ENCODE measurements at places on chromosomes 1 and 21.

- no peak for DNase-seq
Measured at GRCh38 chr1:3956527-3957170, 56.6 kb upstream of the C1orf174 start.

DNA sequence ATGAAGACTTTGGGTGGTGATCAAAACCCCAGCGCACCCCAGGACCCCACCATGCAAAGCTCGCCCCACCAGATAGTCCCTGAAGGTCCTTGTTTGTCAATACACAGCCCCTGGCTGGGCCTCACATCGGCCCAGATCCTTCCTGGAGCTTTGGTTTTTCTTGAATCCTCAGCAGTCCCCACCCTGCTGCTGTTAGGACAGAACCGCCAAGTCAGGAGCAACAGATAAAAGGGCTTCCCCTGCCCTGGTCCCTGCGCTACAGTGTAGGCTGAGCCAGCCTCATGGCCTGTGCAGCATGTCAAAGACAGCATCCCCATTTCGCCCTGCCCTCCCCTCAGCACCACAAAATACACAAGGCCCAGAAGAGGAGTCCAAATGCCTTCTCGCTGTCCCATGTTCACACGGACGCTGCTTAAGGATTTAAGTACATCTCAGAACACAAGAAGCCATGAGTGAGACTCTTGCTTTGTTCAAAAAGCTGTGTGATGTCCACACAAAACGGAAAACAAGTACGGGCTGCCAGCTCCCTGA is 65.7 kb downstream of the PSMG1 start:
- no peak for DNase-seq

DNA sequence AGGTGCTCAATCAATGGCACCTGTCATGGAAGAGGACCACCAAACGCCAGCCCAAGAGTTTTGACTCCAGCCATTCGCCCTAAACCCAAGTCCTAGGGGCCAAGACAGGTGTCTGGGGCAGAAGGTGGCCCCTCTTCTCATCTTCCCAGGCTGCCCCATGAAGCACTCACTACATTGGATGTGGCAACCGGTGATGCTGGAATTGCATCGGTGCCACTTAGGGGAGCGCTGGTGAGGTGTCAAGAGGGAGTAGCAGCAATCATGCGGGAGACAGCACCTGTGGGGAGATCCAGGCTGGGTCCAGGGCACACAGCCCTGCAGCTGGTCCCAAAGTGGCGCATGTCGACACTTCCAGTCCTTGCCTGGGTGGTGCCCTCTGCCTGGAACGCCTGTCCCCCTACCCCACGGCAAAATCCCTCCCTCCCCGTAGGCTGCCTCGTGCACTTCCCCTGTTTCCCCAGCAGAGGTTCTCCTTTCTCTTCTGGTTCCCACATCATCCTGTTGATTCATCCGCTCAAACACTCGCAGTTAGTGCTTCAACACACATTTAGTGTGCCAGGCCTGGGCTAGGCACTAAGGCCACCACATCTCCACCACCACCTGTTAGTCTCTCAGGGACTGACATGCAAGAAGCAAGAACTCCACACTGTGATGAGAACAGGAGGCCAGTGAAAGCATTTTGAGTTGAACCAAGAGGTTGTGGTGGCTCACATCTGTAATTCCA is 18.5 kb downstream of the PLA2G2D start:
- DNase-seq, result peak; percentile 23

DNA sequence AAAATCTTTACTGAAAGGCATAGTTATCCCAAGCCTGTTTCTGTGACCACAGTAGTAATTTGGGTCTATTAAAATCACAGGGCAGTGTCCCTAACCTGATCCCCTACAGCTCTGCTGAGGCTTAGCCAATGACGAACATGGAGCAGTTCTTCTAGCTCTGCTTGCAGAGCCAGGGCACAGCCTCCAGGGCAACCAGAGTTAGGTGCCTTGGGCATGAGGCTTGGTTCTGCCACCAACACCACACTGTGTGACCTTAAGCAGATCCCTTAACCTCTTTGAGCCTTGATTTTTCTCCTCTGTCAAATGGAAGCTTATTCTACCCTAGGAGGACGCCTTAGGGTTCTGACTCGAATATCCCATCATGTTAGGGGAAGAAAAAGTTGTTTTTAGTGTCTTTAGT is 86.7 kb upstream of the TLR5 start:
- no peak for DNase-seq

DNA sequence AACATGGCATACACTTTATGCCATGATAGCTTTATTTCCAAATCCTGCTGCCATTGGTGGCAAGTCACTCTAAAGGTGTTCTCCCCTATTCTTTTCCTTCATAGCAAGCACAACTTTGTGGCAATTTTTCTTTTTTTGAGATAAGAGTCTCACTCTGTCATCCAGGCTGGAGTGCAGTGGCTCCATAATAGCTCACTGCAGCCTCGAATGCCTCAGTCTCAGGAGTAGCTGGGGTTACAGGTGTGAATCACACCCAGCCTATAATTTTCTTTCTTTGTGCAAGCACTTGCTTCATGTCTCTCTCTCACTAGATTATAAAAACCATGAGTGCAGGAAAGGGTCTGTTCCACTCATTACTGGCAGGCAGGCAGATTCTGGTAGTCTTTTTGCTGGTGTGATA is 5.4 kb upstream of the KDM4A start:
- no peak for DNase-seq

DNA sequence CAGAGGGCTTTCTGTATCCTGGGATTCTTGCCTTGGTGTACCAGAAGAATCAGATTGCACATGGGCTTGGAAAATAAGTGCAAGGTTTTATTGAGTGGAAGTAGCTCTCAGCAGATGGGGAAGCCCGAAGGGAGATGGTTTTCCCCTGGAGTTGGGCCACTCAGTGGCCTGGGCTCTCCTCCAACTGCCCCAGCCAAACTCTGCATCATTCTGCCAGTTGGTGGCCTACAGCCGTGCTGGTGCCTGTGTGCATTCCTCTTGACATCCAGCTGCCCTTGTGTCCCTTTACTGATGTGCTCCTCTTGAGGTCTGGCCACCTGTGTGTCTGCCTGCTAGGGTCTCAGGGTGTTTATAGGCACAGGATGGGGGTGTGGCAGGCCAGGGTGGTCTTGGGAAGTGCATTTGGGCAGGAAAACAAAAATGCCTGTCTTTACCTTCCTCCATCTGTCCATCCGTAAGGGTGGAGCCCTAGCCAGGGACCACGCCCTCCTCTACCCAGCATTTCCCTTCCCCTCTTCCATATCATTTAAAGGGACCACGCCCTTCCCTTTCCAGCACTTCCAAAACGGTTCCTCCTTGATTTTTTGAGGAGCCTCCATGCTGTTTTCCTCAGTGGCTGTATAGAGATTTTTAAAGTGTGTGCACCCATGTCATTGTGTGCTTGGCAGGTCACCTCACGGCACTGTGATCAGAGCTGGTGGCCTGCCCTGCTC is 18.9 kb downstream of the SNAP47 start:
- peak; percentile 71 for DNase-seq

GRCh38 chr1:205943245-205943644 is at the start of gene SLC26A9:
SLC26A9 (minus strand) TSS chr1:205943456; CDS start chr1:205935820, 7,636 bp downstream.
- DNase-seq, result no peak

GRCh38 chr1:59173721-59174120 is 123.2 kb upstream of the FGGY start:
- no peak for DNase-seq

DNA sequence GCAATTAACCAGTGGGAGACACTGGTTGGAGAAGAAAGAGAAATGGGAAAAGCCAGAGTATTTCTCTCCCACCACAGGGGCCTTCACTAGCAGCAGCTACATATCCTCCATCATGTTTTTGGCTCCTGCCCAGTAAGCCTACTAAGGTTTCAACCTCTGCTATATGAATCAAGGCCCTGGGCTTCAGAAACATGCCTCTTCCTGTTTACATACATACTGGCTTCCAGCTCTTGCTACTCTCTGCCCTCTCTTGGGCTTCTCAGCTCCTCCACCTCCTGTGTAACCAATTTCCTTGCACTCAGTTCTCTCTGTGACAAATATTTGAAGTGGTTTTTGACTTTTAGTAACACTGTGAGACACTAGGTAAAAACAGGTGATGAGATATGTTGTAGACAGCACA is 80.8 kb downstream of the LRRC7 start:
- no peak for DNase-seq

DNA sequence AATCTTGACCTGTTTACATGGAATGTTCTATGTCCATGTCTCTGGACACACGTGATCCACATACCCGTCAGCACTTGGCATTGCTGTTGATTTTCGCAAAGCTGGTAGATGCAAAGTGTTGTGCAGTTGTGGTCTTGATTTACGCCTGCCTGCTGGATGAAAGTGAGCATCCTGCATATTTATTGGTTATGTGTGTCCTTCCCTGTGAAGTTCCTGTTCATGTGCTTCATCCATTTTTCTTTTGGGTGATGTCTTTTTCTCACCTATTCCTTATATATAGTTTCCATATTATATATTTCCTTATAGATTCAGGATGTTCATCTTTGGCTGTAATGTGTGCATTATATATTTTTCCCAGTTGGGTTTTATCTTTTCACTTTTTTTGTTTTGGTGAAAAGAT is 6.5 kb downstream of the AGPAT3 start:
- DNase-seq, result no peak

DNA sequence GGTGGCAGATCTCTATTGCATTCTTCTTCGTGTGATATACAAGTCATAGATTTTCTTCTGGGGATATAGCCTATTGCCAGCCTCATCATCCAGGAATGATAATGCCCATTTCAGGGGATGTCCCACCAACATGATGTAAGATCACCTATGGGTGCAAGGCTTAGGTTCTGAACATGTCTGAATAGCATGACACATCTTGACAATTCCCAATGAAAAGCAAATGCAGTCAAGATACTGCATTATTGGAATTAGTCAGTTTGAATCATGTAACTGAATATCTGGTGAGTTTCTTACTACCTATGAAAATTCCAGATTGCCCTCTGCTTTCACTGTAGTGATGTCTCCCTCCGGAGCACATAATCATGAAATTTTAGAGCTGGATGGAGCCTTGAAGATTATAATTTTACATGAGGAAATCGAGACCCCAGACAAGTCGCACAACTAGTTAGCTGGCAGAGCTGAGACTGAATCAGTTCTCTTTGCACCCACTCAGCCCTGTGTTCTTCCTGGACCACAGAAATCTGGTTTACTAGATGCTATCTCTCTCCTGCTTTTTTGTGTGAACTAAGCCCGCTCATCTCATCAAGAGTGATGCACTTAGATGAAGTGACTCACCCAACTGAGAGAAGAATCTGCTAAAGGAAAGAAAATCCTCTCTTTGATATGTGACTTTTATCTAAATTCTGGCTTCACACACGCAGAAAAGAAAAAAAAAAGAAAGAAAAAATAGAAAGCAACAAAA is 65.0 kb downstream of the WDR64 start:
- no peak for DNase-seq

DNA sequence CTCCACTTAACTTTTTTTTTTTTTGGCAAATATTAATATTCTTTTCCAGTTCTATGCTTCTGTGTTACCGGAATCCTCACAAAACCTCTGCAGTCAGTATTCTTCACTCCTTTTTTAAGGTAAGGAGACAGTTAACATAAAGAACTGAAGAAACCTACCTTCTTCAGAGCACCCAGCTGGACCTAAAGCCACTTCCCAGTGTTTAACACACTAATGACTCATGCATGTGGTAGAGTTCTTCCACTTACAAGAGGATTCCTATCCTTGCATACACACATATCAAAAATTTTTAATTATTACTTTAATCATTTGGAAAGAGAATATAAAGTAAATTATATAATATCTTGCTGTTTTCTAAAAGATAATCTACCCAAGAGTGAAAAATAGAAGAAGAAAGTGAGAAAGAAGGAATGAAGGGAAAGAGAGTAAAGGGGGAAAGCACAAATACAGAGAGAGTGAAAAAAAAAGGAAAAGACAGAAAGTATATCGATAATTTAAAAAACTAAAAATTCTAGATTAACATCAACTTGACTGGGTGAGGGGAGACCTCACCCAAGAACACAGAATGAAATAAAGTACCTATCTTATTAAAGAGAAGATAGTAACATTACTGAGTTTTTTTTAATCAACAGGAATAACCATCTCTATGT is 54.9 kb downstream of the ENAH start:
- no peak for DNase-seq

- no peak for DNase-seq
Measured at GRCh38 chr1:55329091-55329490, 113.9 kb upstream of the USP24 start.

- DNase-seq, result no peak
Measured at GRCh38 chr1:59927213-59927612, 640 bp upstream of the CYP2J2 start.

DNA sequence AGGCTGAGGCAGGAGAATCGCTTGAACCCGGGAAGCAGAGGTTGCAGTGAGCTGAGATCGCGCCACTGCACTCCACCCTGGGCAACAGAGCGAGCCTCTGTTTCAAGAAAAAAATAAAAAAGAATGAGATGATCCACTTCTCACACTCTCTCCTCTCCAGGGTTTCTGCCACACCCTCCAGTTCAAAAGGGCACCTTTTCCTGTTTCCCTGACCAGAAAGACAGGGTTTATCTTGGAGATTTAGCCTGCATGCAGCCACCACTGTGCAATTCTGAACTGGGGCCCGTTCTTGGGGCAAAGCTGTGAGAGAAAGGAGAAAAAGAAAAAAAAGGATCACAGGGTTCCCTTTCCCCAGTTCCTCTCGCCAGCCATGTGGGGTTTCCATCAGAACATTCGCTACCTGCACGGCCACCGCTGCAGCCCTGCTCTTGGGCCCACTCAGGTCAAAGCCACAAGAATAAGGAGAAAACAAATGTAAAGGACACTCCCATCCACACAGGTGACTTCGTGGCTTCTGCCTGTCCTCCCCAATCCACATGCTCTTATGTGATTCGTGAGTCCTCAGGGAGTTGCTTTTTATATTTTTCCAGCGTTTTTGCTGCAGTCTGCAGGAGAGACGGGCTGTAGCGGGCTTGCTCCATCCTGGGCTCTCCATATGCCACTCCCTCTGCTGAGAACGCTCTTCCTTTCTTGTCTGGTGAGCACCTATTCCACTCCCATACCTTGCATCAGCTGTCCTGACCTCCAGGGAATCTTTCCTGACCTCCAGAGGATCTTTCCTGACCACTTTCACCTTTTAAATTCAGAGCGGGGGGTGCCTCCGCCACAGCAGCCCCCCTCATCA is 26.4 kb downstream of the GNG4 start:
- no peak for DNase-seq

GRCh38 chr1:91402023-91402422 is 2.6 kb downstream of the HFM1 start:
- peak; percentile 63 for DNase-seq

DNA sequence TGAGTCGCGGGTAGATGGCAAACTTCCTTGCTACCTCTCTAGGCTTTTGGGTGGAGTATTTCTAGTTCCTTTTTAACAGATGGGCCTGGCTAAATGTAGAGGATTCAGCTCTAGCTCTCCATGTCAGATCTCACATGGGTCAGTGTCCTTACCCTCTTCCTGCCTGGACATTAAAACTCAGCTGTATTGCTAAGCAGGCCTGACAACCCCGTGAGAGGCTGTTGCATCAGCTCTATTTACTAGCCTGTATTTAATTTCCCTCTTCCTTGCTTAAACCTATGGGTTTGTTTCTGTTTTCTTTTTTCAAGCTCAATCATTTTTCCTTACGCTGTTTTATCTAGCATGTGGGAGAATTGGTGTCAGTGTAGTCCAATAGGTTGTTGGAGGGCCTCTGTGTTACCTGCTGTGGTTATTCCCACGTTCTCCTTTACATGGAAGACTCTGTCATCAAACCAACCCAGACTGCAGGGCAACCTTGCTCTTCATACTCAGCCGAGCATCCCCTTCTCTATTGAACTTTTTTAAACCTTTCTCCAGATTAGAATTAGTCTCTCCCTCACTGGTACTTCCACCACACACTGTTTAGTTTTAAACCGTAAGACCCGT is 79.5 kb upstream of the BACH1 start:
- no peak for DNase-seq

All from pons (tissue), 1 donor.